Stimulated activated CD8-positive, alpha-beta memory T cell treated with anti-CD3 and anti-CD28 coated beads, Interleukin-4, amount 100 ng/mL, for 48 hours (primary cell): ENCODE measurements at places on chromosomes 2 and 18.
A peak's percentile ranks its signal among the peaks of the same experiment; 100 is the strongest.

GRCh38 chr2:88227446-88227845 lies 57.3 kb downstream of the THNSL2 start:
- no peak for DNase-seq

DNA sequence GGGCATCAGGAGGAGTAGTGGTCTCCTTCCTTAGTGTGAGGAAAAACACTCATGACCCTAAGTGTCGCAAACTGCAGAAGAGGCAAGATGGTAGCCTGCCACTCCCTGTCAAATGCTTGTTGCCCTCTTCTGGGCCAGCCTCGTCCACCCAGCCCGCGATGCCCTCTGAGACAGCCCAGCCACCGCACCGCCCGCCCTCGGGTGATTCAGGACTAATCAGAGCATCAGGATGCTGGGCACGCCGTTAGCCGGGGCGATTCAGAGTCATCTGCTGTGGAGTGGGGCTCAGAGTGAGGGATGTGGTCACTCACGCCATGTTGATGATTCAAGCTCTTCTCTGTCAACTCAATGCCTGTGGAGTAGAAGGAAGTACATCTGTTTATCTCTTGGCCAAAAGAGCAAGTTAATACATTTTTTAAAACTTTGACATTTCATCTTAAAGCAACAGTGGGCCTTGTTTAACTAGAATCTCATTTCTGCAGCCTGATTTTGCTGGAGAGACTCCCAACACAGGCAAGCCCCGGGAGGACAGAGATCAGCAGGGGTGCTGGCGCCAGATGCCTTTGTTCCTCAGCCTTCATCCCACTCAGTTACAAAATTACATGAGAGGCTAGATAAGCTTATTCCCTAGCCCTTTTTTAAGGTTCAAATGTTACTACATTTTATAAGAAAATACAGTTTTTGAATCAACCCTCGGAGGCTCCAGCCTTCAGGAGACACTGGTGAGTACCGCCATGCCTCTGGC lies 79.0 kb downstream of the TMEM18 start:
- no peak for DNase-seq

GRCh38 chr18:47265197-47265596 lies 13.7 kb upstream of the SKOR2 start:
- no peak for DNase-seq

DNA sequence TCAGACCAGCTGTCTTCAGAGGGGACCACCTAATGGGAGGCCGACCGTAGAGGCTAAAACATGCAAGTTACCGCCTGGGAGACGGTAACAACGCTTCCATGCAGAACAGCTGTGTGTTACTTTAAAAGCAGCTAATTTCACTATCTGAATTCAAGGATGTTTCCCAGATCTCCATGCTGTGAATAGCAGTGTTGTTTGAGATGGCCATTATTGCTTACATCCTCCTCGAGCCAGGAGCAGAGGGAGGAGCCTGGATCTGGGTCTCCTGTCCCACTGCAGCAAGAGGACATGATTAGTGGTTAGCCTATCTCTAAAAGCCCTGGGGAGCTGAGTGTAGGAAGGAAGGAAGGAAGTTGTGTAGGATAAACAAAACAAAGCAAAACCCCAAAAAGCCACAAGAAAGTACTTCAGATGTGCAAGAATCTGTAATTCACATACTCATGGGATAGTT lies 50.9 kb downstream of the ACTR2 start:
- DNase-seq: no peak

- DNase-seq: no peak
These were observed 20.3 kb upstream of the ZBTB14 start for GRCh38 chr18:5315838-5316237.

- no peak for DNase-seq
These were observed 216.9 kb downstream of the MYO3B start for GRCh38 chr2:170394641-170395387.

GRCh38 chr2:187447336-187447735 lies 716 bp downstream of the CALCRL start:
- DNase-seq: no peak

DNA sequence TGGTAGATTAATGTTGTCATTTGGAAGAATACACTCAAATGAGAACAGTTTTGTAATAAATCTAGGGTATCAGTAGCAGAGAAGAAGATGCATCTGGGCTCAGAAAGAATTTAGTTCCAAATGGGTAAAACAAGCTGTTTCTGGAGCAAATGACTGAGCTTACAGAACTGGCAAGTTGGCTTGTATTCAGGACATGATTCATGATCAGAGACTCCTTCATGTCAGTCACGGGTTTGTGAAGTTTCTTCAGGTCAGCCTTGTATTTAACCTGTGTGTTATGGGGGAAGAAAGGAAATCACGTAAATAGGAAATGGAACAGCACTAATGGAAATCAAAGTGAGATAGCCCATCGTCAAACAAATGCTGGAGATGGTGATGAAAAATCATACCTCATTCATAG lies 109.1 kb downstream of the RIF1 start:
- DNase-seq: no peak

GRCh38 chr2:160266037-160266551 lies 66.0 kb upstream of the ITGB6 start:
- DNase-seq: no peak

DNA sequence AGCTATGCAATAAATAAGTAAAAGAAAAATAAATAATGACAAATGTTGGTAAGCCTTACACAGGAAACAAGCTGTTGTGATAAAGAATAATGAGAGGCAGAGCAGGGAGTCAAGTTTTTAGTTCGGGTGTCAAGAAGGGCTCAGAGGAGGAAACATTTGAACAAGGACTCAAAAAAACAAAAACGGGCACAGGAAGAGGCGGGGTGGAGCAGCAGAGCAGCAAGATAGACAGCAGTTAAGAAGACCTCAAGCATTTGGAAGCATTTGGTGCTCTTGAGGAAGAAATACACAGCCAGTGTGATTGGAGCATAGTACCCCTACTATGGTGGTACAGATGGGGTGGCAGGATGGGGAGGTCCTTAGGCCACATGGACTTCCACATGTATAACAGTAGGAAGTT lies 2.8 kb downstream of the TMEM169 start:
- DNase-seq: no peak

DNA sequence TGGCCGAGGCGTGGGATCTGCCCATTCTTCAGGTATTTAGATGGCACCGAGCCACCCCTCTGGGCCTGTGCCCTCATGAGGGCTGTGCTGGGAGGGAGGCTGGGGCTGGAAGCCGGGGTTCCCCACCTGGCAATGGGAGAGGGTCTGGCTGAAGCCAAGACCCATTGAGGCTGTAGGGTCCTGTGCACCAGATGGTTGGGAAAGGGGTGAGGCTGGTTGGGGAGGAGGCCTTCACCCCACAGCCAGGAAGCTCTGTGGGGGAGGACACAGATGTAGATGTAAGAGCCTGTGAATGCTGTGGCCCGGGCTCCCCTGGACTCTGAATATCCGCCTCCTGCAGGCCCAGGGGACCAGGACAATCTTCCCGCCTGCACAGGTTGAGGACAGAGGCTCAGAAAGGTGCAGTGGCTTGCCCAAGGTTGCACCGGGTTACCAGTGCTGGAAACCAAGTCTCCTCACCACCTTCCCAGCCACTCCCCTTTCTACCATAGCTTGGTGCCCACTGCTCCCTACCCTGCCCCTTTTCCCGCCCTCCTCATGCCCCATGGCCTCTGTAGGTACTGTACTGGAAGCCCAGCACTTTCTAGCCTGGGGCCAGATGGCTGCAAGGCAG lies 49.7 kb downstream of the PDCL3 start:
- no peak for DNase-seq

GRCh38 chr18:48404716-48405507 lies 4.3 kb downstream of the ZBTB7C start:
- peak; percentile 28 for DNase-seq

DNA sequence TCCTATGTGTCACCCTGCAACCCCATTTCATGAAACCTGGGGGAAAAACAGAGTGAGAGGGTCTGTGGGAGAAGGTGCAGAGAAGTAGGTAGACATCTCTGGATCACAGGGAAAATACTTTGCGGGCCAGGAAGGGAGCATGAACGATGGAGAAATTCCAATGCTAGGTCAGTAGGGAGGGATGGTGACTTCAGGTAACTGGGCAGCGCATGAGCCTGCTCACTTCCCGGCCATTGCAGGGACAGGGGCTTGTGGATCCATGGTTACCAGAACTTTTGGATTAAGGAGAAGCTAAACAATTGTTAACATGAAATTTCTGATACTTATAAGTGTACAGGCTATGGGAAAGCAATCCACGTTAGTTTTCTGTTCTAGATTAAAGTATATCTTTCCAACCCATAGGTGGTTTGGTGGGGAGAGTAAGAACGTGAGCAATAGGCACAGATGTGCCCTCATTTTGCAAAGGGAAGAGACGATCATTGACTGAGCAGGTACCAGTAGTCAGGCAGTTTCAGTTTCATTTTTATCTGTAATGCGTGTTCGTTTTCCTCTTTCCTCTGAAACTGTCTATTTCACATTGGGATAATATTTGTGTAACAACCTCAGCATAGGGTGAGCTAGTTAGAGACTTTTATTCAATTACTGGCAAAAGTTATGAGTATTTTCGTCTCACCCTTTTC lies 65.0 kb downstream of the NYAP2 start:
- no peak for DNase-seq

DNA sequence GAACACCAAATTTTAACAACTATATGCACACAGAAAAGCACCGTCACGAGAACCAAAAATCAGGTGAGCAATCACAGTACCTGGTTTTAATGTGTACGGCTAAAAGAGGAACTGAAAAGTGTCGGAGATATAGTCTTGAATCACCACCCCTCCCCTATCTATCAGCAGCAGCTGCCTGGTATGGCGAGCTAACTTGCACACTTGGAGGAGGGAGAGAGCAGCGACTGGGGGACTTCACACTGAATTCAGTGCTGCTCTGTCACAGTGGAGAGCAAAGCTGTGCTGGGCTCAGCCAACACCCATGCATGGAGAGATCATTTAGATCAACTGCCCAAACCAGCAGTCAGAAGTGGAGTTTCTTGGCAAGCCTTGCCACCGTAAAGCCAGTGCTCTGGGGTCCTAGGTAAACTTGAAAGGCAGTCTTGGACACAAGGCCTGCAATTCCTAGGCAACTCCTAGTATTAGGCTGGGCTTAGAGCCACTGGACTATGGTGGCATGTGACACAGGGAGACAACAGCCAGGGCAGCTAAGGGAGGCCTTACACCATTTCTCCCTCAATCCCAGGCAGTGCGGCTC lies 89.2 kb upstream of the CD226 start:
- DNase-seq: no peak

GRCh38 chr18:45330170-45330594 lies 285.1 kb upstream of the SLC14A2 start:
- no peak for DNase-seq

GRCh38 chr2:119605096-119605495 lies 60.8 kb downstream of the CFAP221 start:
- DNase-seq: no peak

- no peak for DNase-seq
These were observed 85.0 kb downstream of the ITGA4 start for GRCh38 chr2:181542170-181542569.

DNA sequence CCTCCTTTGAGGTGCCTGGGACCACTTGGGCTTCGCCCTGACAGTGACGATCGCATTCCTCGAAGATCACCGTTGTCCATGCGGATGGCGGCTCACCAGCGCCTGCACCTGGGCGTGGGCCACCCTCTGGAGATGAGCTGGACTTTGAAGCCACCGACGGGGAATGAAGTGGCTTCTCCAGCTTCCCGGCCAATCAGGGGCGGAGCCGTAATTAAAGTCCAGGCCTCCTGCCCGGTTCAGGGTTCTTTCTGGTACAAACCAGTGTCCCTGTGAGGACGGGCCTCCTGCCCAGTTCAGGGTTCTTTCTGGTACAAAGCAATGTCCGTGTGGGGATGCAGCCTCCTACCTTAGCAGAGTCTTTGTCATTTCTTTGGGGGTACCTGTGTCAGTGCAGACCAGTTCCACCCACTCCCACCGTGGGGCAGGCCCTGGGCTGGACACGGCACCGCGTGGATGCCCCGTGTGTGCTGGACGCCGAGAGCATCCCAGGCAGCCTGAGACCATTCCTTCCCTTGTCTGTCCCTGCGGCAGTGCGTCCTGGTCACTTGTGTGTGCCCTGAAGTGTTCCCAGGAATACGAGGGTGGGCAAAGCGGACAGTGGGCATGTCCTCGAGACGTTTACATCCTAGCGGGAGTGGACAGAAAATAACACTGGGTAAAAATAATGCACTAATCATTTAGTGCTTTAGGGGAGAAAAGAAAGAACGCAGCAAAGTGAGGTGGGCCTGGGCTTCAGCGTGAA lies 55.0 kb downstream of the KCNG2 start:
- DNase-seq: no peak

DNA sequence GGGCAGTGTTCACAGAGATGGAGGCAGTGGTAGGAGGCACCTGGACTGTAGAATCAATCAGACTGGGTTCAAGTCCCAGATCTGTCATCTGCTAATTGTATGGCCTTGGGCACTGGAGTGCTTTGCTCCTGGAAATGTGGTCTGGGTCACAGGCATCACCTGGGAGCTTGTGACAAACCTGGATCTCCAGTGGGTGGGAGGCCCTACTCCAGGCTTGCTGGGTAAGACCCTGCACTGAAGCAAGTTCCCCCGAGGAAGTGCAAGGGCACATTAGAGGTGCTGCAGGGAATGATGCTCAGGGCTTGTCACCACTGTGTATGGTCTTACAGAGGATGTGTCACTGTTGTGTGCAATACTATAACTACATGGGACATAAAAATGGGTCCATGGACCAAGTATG lies 220.5 kb upstream of the ID2 start:
- DNase-seq: peak; percentile 17

- no peak for DNase-seq
These were observed 458.5 kb upstream of the ACVR2A start for GRCh38 chr2:147386284-147386683.

- DNase-seq: no peak
These were observed 4.8 kb upstream of the TTC39C start for GRCh38 chr18:24009651-24010333.
